Lung (tissue), 17 donors: ENCODE measurements at places on chromosomes 13 and 19. TPM values are rescaled to one million over a fixed set of nuclear protein-coding genes. Genes with fewer than 3 reads are reported as not detected.

- peak overlapping the region; percentile 36 for H3K4me3 ChIP-seq
- peak; percentile 41 for DNase-seq
- peaks cover 9% of the 10 kb centered on the region for H3K4me1 ChIP-seq
- H3K27ac ChIP-seq = no peak overlapping the region
Observed at GRCh38 chr19:14089412-14089661, 1.2 kb downstream of the SAMD1 start.

- no peaks in the 10 kb centered on the region for H3K36me3 ChIP-seq
- H3K4me1 ChIP-seq = peaks cover 12% of the 10 kb centered on the region
- DNase-seq = no peak
- H3K27ac ChIP-seq = no peak overlapping the region
- no peaks in the 10 kb centered on the region for H3K27me3 ChIP-seq
- H3K4me3 ChIP-seq = no peak overlapping the region
Observed at GRCh38 chr13:110297011-110297410, 9.9 kb downstream of the COL4A1 start.

- no peak overlapping the region for H3K27ac ChIP-seq
- no peak overlapping the region for H3K4me3 ChIP-seq
- H3K4me1 ChIP-seq = no peaks in the 10 kb centered on the region
- DNase-seq = no peak
- peaks cover 4% of the 10 kb centered on the region for H3K36me3 ChIP-seq
Observed at GRCh38 chr13:23325191-23325590, 108.3 kb downstream of the SACS start.

- no peak for DNase-seq
- no peaks in the 10 kb centered on the region for H3K36me3 ChIP-seq
- H3K4me3 ChIP-seq = no peak overlapping the region
- H3K27ac ChIP-seq = no peak overlapping the region
Observed at GRCh38 chr13:38670627-38671026, 16.2 kb upstream of the FREM2 start.

KLK12 gene
- total RNA-seq = 14.4 TPM

DNA sequence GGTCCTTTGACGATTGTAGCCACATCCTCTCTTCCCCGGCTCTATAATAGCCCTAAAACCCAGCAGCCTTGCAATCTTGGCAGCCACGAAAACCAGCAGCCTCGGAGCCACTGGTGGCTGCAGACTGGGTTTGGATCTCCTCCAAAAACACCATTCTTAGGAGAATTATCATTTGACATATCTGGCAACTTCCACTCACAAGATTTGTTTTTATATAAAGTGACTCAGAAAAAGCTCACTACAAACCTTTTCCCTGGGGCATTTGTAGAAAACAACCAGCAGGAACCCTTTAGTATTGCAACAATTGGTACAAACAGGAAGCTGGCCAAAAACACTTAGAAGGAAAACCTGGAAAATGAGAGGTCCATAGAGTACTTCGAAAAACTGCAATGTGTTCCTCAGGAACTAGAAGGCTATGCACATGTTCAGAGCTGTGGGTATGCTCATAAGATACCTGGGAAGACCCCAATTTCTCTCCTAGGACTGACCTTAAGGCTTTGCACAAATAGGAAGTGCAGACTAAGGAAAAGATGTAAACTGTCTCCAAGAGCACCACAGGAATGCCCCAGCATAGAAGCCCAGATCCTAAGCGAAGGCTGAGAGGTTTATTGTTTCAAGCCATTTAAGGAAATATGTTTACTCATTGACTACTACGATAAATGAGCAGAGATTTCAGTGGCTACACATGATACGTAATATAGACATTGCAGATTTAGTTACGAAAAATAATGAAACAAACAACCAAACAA is 71.2 kb downstream of the MYO16 start:
- H3K4me1 ChIP-seq = peaks cover 2% of the 10 kb centered on the region
- no peak overlapping the region for H3K27ac ChIP-seq
- no peaks in the 10 kb centered on the region for H3K27me3 ChIP-seq
- DNase-seq = no peak
- H3K4me3 ChIP-seq = no peak overlapping the region

DNA sequence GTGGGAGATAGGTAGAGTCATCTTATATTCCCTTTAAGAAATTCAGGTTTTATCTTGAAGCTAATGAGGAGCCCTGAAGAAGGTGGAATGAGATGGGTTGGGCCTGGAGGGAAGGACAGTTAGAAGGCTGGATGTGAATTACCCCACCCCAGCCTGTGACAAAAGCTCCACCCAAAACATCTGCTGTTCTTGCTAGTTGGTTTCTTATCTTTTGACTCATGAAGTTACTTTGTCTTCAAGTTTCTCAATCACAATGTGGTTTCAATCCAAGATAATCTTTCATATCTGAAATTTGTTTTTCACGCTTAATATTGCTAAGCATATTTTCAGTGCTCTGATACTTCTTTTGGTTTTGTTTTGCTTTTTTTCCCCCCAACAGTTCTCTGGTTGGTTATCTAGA is 38.3 kb upstream of the HMGB1 start:
- no peaks in the 10 kb centered on the region for H3K4me1 ChIP-seq
- H3K36me3 ChIP-seq = no peaks in the 10 kb centered on the region
- H3K27me3 ChIP-seq = no peaks in the 10 kb centered on the region

GAPDHS gene
- total RNA-seq = not detected

- H3K4me1 ChIP-seq = peaks cover 13% of the 10 kb centered on the region
- DNase-seq = no peak
- H3K36me3 ChIP-seq = no peaks in the 10 kb centered on the region
- no peaks in the 10 kb centered on the region for H3K27me3 ChIP-seq
- peak overlapping the region; percentile 93 for H3K27ac ChIP-seq
- H3K4me3 ChIP-seq = peak overlapping the region; percentile 21
Observed at GRCh38 chr19:41363371-41363752, 587 bp downstream of the B9D2 start.

DNA sequence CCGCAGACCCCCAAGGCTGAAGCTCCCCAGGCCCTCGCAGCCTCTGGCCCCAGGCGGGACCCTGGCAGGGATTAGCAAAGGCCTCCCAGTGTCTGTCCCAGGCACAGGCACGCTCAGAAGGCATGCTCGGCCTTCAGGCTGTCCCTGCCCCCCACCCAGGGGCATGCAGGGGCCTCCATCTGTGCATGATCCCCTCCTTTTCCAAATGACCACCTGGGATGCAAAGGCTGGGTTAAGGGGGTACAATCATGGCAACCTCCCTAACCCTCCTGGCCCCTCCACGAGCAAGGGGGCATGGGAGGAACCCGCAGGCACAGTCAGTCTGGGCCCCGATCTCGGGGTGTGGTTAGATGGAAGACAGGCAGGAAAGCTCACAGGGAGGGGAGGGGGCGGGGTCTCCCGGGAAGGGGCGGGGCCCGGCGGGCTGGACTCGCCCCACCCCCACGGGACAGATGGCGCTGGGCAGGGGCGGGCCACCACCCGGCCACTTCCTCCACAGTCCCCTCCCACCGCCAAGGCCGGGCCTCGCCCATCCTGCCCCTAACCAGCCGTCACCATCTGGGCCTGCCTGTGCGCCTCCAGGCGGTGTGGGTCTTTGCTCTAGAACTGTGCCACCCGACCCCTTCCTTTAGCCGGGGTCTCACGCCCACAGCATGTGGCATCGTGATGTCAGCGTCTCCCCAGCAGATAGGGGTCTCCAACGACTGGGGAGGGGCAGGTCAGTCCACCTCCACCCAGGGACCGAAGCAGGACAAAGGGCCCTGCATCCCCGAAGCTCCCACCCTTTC is 7.0 kb upstream of the REXO1 start:
- H3K4me3 ChIP-seq = no peak overlapping the region
- peaks cover 48% of the 10 kb centered on the region for H3K4me1 ChIP-seq
- peak overlapping the region; percentile 94 for H3K27ac ChIP-seq
- H3K27me3 ChIP-seq = no peaks in the 10 kb centered on the region
- DNase-seq = peak; percentile 89

- H3K4me1 ChIP-seq = peaks cover 3% of the 10 kb centered on the region
- H3K36me3 ChIP-seq = peaks cover 8% of the 10 kb centered on the region
- peak; percentile 46 for DNase-seq
- H3K4me3 ChIP-seq = peak overlapping the region; percentile 29
Observed at GRCh38 chr19:47274891-47275761, 441 bp downstream of the INAFM1 start.

DNA sequence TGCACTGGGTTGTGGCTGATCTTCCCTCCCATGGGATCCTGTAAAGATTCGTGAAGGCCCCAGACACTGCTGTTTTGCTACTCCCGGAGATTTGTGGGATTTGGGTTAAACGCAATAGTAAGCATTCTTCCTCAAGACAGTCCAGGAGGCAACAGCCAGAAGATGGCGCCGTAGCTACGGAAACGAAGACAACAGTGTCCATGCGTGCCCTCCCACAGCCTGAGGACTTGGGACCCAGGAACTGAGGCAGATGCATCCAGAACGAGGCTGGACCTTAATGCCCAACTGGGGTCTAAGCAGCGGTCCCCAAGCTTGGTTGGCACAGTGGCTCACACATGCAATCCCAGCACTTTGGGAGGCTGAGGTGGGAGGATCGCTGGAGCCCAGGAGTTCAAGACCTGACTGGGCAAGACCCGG is 57.6 kb upstream of the ZNF507 start:
- H3K36me3 ChIP-seq = no peaks in the 10 kb centered on the region
- no peak overlapping the region for H3K4me3 ChIP-seq
- H3K4me1 ChIP-seq = no peaks in the 10 kb centered on the region
- H3K27ac ChIP-seq = no peak overlapping the region
- DNase-seq = peak; percentile 87

DNA sequence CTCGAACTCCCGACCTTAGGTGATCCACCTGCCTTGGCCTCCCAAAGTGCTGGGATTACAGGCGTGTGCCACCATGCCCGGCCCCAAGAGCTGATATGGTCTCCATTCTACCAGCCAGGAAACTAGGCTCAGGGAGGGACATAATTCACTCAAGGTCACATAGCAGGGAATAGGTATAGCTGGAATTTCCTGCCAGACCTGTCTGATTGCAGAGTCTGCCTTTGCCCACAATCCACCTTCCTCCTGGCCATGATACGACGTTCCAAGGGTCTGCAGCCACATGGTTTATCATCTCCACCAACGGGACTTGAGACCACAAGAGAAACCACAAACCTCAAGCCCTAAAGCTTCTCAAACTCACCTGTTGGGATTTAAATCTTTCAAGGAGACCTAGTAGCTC is 32.0 kb downstream of the ZNRF4 start:
- no peak overlapping the region for H3K27ac ChIP-seq
- no peak overlapping the region for H3K4me3 ChIP-seq
- no peaks in the 10 kb centered on the region for H3K36me3 ChIP-seq
- no peak for DNase-seq
- no peaks in the 10 kb centered on the region for H3K4me1 ChIP-seq

GRCh38 chr19:9782338-9782737 is 13.8 kb upstream of the ZNF846 start:
- no peak for DNase-seq
- H3K27ac ChIP-seq = no peak overlapping the region
- no peaks in the 10 kb centered on the region for H3K4me1 ChIP-seq
- H3K36me3 ChIP-seq = no peaks in the 10 kb centered on the region
- H3K27me3 ChIP-seq = no peaks in the 10 kb centered on the region

ADGRE1 gene
- total RNA-seq = 2.3 TPM
